ENCODE measurements at places on chromosomes 11 and 22.

DNA sequence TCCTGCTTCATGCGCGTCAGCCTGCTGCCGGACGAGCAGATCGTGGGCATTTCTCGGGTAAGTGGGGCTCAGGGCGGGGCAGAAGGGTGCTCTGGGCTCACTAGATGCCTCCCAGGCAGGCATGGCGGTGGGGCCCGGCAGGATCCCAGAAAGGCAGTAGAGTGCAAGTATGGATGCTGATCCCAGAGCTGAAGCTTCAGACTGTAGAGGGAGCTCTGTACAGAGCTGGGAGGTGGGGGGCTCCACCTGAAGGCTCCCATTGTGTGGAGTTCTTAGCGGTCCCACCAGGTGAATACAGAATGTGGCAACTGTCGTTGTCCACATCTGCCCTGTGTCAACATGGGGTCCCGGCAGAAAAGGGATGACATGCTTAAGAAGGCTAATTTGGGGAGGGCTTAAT is 16.5 kb upstream of the RHOD start:
- no peak for DNase-seq

GRCh38 chr11:94790661-94791180 is 22.6 kb downstream of the AMOTL1 start:
- peak; percentile 45 for DNase-seq

- DNase-seq: peak; percentile 11
Measured at GRCh38 chr22:26857169-26857568, 199.8 kb downstream of the MIAT start.

DNA sequence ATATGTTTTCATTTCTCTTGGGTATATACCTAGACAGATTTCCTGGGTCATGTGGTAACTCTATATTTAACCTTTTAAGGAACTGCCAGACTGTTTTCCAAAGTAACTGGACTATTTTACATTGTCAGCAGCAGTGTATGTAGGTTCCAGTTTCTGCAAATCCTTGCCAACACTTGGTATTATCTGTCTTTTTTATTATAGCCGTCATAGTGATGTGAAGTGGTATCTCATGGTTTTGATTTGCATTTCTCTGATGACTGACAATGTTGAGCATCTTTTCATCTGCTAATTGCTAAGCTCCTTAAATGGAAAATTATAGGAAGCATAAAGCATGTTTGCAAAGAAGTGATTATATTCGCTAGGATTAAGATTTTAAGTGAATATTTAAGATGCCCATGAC is 13.9 kb downstream of the NNMT start:
- DNase-seq: peak; percentile 33

DNA sequence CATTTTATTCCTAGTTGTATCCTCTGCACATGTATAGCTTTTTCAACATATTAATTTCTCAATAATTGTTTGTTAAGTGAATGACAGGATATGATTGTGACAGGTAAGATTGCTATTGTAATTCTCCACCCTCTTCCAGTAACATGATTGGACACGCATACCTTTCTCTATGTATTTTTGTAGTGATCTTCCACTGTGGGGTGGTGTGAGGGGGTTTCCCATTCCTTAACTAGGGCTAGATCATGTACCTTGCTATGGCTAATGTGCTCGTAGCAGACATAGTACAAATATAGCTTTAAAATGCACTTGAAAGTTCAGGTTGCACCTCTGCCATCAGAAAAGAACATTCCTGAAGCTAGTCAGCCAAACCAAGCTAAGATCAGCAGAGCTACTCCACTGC is 2392.8 kb upstream of the RAG2 start:
- DNase-seq: no peak

DNA sequence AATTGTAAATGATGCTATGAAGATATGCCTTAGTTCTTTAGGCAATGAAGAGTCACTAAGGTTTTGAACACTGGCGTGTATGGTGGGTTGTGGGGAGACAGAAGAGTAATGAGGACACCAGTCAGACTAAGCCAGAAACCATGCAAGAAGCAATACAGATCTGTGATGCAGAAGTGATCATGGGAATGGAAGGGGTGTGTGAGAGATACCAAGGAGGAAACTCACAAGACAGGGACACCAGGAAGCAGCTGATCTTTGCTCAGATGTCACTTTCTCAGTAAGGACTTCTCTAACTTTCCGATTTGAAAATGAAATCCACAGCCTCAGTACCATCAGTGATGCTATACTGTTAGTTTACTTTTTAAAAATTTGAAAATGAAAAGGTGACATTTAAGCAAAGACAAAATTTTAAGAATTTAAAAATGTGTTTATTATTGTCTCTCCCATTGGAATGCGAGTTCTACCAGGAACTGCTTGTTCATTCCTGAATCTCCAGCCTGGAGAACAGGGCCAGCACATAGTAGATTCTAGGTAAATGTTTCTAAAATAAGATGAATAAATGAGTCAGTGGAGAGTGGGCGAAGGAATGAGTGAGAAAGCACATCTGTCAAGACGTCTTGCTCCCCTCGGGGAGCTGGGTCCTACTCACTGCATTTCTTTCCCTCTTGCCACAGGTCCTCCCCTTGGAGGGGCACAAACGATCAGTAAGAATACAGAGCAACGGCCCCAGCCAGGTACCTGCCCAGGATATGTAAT is 60.4 kb downstream of the KCNJ1 start:
- DNase-seq: no peak

GRCh38 chr11:92480499-92480898 is 255.9 kb downstream of the FAT3 start:
- no peak for DNase-seq

- DNase-seq: no peak
Measured at GRCh38 chr11:1307163-1307870, 2.1 kb downstream of the TOLLIP start.

- DNase-seq: no peak
Measured at GRCh38 chr22:30610299-30610698, 3.3 kb downstream of the TCN2 start.

- DNase-seq: no peak
Measured at GRCh38 chr11:120054753-120055045, 83.2 kb downstream of the TRIM29 start.

- no peak for DNase-seq
Measured at GRCh38 chr11:14095882-14096281, 133.4 kb downstream of the SPON1 start.

- DNase-seq: no peak
Measured at GRCh38 chr22:41766476-41766875, 34.0 kb upstream of the CCDC134 start.

DNA sequence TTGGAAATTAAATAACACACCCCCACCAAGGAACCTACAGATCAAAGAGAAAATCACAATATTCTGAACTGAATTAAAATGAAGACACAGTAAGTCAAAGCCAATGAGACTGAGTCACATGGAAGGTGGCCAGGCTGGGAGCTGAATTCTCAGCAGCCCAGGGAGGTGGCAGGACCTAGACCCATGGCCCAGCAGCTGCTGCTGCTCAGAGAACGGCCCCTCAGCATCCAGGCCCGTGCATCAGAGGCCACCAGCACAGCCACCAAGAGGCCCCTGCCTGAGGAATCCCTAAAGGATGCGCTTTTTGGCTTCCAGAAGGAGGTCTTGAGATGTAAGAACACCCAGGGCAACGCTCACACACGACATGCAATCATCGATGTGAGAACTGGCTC is 35.0 kb downstream of the TBX1 start:
- DNase-seq: peak; percentile 58

DNA sequence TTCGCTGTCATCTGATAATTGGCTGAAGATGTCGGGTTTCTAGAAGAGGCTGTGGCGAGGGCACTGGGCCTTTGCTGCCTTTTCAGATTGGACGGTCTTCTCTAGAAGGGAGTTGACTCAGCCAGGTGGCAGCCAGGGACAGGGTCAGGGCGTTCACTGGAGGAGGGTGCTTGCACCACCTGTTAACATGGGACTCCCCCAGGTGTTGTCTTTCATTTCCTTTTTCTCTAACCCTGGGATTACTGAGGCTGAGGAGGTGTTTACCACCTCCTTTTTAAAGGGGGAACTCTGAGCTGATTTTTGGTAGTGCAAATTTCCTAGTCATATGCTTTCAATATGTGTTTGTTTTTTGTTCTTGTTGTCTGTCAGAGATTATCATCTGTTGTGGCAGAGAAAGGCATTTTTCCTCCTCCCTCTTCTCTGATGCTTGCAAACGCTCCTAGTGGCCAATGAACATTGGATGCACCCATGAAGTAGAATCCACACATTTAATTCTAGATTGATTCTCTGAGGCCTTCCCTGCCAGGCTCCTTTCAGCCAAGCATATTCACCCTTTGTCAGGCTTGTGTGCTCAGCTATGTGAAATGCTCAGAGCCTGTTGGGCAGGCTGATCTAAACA is 54.1 kb downstream of the LDLRAD3 start:
- DNase-seq: no peak

- no peak for DNase-seq
Measured at GRCh38 chr22:30573594-30574094, 821 bp downstream of the GAL3ST1 start.

DNA sequence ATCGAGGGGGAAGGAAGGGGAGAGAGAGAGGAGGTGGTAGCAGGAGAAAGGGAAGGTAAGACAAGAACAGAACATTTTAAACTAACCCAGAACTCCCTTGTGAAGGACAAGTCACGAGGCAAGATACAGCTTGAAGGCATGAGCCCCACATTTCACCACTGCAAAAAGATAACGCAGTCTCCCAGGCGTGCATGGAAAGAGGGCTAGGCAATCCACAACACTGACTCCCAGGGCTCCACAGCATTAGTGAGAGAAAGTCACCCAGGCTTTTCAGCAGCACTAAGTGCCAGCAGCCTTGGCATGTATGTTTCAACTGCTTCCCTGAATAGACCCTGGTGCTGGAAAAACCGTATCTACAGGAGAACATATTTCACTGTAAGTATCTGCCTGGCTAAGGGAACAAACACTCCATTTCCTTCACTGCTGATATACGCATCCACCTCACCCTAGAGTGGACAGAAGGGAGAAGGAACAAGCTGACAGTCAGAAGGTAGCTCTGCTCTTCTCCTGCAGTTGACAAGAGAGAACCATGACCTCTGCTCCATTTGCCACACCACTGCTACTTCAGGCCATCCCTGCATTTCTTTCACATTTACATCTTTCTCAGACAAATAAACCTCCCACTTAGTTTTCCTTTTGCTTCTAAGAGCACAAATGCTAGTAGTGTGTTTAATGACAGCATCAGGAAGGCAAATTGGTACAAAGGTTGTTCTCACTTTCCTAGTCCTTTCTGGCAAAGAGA is 87.9 kb downstream of the AMBRA1 start:
- DNase-seq: no peak

DNA sequence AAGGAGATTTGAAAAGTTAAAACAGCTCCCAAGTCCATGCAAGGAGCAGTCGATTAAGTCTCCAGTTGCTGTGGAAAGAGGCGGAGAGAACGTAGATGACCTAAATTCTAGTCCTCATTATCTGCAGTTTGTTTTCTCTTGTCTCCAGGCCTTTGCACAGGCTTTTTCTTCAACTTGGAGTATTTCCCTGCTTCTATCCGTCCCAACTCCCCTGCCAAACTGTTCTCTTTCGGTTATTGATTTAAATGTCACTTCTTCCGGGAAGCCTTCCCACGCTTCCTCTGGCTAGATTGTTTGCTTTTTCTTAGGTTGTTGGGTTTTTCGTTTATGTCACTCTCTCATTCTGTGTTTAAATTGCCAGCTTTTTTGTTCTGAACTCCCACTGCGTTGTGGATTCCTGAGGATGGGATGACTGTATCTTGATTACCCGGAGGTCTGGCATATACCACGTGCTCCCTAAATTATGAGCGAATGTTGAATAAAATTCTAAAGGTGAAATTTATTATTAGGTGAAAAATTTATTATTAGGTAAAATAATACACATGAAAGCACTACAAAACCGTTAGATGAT is 463 bp downstream of the TMEM126B start:
- DNase-seq: peak; percentile 5

DNA sequence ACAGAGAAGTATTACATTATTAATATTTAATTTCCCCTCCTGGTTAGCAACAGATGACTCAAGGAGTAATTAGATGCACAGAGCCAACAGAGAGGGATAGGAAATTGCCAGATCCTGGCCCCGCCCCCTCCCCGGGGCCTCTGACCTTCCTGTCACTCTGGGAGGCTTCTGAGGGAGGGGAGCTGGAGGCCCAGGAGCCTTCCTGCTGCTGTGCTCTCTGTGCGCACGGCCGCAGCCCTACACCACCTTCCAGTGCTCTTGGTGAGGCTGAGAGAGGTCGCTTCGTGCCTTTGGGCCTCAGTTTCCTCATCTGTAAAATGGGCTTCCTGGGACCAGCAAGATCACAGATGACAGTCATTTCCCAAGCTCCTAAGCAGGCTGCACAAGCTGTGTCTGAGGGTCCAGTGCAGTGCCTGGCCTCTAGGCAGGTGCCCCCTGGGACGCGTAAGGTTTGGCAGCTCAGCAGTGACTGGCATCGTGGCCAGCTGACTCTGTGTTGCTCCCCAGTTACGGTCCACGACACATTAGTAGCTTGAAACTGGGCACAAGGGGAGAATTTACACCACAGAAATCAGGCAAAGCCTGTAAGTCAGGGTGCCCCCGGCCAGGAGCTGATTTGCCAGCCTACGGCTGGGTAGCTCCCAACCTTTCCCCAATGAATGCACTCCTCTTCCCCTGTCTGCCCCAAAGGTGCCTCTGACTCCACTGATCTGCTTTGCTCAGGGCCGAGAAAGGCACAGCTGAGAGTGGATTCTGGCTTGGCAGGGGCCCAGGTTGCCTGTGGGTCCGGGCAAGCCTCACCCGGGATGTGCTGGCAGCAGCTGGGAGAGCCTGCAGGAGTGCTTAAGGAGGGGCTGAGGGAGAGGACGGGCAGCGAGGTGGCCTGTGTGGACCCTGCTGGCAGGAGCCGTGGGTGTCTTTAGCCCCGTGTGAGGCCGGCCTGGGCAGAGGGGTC is 2.3 kb downstream of the ADORA2A start:
- peak; percentile 39 for DNase-seq

DNA sequence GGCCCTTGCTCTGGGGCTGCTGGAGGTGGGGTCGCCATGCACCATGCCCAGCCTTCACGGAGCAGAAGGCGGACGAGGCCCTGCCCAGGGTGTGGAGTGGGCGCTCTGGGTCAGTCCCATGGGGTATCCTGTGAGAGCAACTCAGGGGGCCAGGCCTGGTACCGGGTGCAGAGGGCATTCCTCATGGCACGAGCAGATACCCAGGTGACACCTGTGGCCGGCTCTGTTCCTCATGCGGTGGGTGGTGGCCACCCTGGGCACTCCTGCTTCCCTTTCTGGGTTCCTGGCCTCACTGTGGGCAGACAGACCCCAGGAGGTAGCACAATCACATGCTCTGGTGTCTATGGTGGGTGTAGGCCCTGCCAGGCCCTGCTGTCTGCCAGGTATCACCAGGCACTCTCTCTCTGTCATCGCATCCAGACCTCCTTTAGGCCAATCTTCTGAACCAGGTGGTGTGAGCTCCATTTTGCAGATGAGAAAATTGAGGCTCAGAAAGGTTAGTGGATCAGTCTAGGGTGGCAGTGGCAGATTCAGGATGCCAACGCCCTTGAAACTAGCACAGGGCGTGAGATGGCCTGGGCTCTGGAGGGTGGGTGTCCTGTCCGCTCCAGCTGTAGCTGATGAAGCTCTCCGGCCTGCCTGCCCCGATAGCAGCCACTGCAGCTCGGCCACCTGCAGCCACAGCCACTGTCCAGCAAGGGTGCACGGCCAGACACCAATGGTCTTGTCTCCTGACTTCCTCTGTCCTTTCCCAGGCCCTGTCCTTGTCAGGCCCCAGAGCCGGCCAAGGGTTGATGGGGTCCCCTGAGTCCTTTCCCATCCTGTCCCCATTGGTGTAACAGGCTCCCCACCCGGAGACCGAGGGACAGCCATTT is 15.1 kb downstream of the DGKZ start:
- DNase-seq: no peak

- DNase-seq: peak; percentile 8
Measured at GRCh38 chr22:43346521-43346929, 3.4 kb upstream of the SCUBE1 start.

Data from fibroblast of the aortic adventitia (primary cell).